ENCODE measurements at places on chromosomes 16 and 17.

GRCh38 chr16:8458481-8459046 lies 131.7 kb downstream of the TMEM114 start:
- no peak for DNase-seq

- no peak for DNase-seq
These were observed 15.9 kb downstream of the CHAD start for GRCh38 chr17:50452630-50453300.

GRCh38 chr17:72165192-72165866 lies 44.5 kb downstream of the SOX9 start:
- DNase-seq = no peak

- no peak for DNase-seq
These were observed 136.5 kb downstream of the FTO start for GRCh38 chr16:53840456-53840855.

GRCh38 chr17:78879635-78880186 lies 23.3 kb downstream of the CEP295NL start:
- DNase-seq = no peak

GRCh38 chr16:17359788-17360390 lies 110.9 kb downstream of the XYLT1 start:
- no peak for DNase-seq

GRCh38 chr17:19830061-19830460 lies 37.7 kb downstream of the ULK2 start:
- no peak for DNase-seq

DNA sequence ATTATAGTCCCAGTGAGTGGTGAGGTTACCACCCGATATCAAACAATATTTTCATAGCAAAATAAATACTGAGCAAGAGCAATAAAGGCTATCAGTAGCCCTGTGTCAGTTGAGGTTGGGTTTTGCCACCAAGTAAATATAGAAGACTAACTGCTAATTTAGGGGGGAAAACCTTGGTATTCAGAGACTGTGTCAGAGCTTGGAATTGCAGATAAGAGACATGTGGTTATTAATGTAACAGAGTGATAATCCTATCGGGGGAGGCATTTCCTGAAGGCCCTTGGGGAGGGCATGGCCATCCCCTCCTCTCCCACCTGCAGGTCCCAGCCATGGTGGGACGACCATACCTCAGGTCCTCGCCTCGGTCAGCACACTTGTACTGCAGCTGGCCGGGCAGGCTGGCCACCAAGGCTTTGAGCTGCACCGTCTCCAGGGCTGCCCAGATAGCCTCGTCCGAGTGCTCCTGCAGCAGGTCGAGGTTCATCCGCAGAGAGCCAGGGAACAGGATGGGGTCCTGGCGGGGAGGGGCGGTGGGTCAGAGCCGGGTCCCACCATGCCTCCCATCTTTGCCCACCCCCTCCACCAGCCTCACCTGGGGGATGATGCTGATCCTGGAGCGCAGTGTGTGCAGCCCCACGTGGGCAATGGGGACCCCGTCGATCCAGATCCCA lies 68.9 kb downstream of the ABCC6 start:
- DNase-seq = no peak

GRCh38 chr17:3859940-3860339 lies 13.9 kb upstream of the NCBP3 start:
- DNase-seq = no peak
